ENCODE measurements at places on chromosomes 11 and 22. TPM values are rescaled to one million over a fixed set of nuclear protein-coding genes. Genes with fewer than 3 reads are reported as not detected.

GRCh38 chr11:7688238-7688826 lies 15.0 kb upstream of the CYB5R2 start:
- no peak for DNase-seq

DNA sequence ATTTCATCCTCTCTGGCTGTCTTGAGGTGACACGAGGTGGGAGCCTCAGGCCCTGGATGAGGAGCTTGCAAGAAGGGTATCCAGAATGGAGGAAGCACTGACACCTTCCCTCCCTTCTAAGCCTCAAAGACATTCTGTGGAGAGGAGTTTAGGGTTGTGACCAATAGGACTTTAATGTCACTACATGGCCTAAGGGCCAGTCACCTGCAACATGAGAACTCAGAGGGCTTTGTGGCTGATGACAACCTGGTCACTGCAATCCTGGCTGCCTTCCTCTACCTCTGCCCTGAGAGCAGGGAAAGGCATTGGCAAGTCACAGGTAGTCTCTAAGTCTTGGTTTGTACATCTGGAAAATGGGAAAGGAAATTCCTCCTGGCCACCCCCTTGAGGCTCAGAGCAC lies 33.7 kb downstream of the PISD start:
- no peak for DNase-seq

- DNase-seq = no peak
These were observed 21.3 kb upstream of the MTNR1B start for GRCh38 chr11:92948116-92948515.

Gene CABP4
- total RNA-seq = not detected

Measured in chondrocyte (in vitro differentiated cells).